ENCODE measurements at places on chromosomes 11 and 22. TPM values are rescaled to one million over a fixed set of nuclear protein-coding genes. Genes with fewer than 3 reads are reported as not detected.

Gene IGLL5
- total RNA-seq = not detected

Gene TNNI2
- total RNA-seq = not detected

Gene MEI1
- total RNA-seq = not detected

Gene PDGFB
- total RNA-seq = 3.3 TPM

Gene OR8K1
- not detected for total RNA-seq

Gene ESAM
- total RNA-seq = 12.4 TPM

Gene AQP11
- 2.3 TPM for total RNA-seq

Gene CLP1
- 33.4 TPM for total RNA-seq

Gene F2
- total RNA-seq = 2.1 TPM

Gene LARGE2
- 2.9 TPM for total RNA-seq

Gene DRICH1
- 0.50 TPM for total RNA-seq

Gene TRAF6
- 7.0 TPM for total RNA-seq

Gene CNTF
- total RNA-seq = 1.5 TPM

Gene DCHS1
- total RNA-seq = 0.12 TPM

Gene HMOX1
- total RNA-seq = 718 TPM

Gene ALKBH3
- total RNA-seq = 28.3 TPM

Gene CABP2
- not detected for total RNA-seq

Gene CRKL
- 21.4 TPM for total RNA-seq

Gene SWAP70
- total RNA-seq = 31.3 TPM

Gene ATG2A
- 22.8 TPM for total RNA-seq

Gene BTG4
- 0.22 TPM for total RNA-seq

Gene NPTXR
- total RNA-seq = 12.2 TPM

Gene MYRF
- total RNA-seq = 21.2 TPM

Gene ARHGAP20
- total RNA-seq = not detected

Gene MS4A3
- total RNA-seq = not detected

Gene CCDC188
- not detected for total RNA-seq

Gene EED
- total RNA-seq = 30.1 TPM

Gene ZFTA
- total RNA-seq = 6.3 TPM

Gene FAT3
- 0.38 TPM for total RNA-seq

Gene OR8D1
- not detected for total RNA-seq

Gene FGF19
- 0.03 TPM for total RNA-seq

Gene TMEM191B
- 0.26 TPM for total RNA-seq

Gene POU2AF1
- total RNA-seq = not detected

Gene LRRN4CL
- 0.12 TPM for total RNA-seq

Gene CCDC73
- 0.05 TPM for total RNA-seq

Gene HTATIP2
- 201 TPM for total RNA-seq
